Neural crest cell (in vitro differentiated cells): ENCODE measurements at places on chromosomes 1 and 21. TPM values are rescaled to one million over a fixed set of nuclear protein-coding genes. Genes with fewer than 3 reads are reported as not detected.

DAB1 gene
- 14.0 and 16.5 TPM in 2 replicates for total RNA-seq

OR2G6 gene
- not detected in 2 replicates for total RNA-seq

PLD5 gene
- 0.84 and 1.1 TPM in 2 replicates for total RNA-seq

CAP1 gene
- 213 TPM in 2 replicates for total RNA-seq

L1TD1 gene
- total RNA-seq, result 10.1 and 11.5 TPM in 2 replicates

ZNF683 gene
- total RNA-seq, result not detected in 2 replicates

TMEM240 gene
- total RNA-seq, result 13.4 and 16.9 TPM in 2 replicates

PARS2 gene
- 7.1 and 8.2 TPM in 2 replicates for total RNA-seq

FOXO6 gene
- 1.2 and 1.4 TPM in 2 replicates for total RNA-seq

AUNIP gene
- total RNA-seq, result 13.6 and 15.2 TPM in 2 replicates

CHI3L1 gene
- not detected in 2 replicates for total RNA-seq

GBP7 gene
- total RNA-seq, result not detected in 2 replicates

SMIM1 gene
- total RNA-seq, result 3.8 and 4.7 TPM in 2 replicates
